ENCODE measurements at places on chromosomes 11 and 22.

GRCh38 chr11:120098503-120099020, 39.4 kb downstream of the TRIM29 start:
- no peak for DNase-seq

GRCh38 chr22:43387815-43388214, 24.0 kb upstream of the MPPED1 start:
- no peak for DNase-seq

GRCh38 chr22:42974223-42974622, 40.7 kb downstream of the PACSIN2 start:
- no peak for DNase-seq

GRCh38 chr22:46963672-46964545, 201.5 kb downstream of the TBC1D22A start:
- no peak for DNase-seq

DNA sequence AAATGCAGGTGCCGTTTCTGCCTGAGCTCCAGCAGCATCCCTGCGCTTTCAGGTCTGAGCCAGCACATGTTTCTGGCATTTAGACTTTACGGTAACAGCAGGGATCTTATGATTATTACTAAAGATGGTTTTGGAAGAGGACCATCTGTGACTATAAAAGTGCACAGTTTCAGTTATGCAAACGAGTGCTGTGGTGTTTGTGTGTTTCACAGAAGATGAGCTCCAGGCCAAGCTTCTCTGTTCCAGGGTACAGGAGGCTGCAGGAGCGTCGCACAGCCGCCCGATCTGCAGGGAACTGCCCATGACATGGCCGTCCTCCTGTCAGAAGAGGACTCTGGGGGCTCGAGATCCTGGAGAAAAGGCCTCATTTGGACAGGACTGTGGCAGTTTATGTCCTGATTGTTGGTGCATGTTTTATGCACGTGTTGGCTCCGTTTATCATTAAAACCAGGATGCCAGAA, 297.3 kb downstream of the TBC1D22A start:
- DNase-seq, result no peak

DNA sequence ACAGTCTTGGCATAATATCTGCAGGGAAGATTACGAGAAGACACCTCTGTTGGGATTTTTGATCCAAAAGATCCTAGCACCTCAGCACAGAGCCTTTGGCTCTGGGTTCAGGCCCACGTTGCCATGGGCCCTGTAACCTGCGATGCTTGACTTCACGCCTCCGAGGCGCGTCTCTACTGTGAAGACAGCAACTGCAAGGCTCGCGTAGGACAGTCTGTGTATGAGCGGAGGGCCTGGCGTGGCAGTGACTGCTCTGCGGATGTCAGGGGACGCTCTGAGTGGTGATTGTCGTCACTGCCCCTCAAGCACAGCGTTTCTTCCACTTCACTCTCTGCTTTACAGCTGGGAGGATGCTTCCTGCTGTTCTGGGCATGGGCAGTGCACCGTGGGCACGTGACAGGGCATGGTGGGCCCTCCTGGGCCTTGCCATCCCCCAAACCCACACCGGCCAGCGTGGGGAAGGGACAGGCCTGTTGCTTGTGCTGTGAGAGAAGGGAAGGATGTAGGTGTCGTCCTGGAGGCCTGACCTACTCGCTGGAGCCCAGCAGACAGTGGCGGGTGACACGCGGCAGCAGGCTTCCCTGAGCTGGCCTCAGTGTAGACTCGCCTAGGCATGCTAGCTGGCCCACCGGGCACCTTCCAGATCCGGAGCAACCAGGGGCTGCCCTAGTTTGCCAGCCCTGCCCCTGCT, 26.5 kb downstream of the GLB1L2 start:
- DNase-seq, result no peak

GRCh38 chr11:8806974-8807373, 104.0 kb upstream of the AKIP1 start:
- DNase-seq, result no peak

DNA sequence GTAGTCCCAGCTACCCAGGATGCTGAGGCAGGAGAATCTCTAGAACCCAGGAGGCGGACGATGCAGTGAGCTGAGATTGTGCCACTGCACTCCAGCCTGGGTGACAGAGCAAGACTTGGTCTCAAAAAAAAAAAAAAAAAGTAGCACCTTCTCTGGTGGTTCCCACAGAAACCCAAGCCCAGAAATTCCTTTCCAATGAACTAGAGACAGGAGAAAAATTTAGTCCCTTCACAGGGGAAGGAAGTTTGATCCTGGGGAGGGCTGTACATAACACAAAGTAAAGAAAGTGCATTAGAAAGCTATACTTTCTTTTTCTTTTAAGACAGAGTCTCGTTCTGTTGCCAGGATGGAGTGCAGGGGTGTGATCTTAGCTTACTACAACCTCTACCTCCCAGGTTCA, 25.5 kb upstream of the APOA1 start:
- DNase-seq, result no peak
